CD4-positive, alpha-beta T cell (primary cell): ENCODE measurements at places on chromosomes 7 and 10.

DNA sequence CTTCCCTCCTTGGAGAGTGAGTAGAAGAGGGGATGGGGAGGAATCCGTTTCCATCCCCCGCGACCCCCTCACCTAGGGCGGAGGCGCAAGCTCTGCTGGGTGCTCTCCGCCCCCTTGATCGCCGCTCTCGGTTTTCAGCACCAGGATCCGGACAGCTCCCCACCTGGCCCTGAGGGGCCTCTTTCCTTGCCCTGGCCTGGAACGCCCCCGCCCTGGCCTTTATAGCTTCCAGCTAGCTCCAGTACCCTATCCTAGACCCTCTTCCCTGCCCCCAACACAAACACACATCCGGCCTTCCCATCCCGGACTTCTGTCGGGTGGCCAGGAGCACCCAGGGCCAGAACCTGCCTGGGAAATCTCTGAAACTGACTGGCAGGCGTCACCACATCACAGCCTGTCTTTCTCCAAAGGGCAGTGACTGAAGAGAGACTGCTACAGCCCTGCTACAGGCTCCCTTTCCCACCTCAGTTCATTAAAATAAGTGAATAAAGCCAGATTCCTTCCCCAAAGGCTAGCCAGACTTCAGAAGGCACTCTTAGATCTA is 72.3 kb upstream of the LEP start:
- peaks cover 47% of the 10 kb centered on the region for H3K27me3 ChIP-seq
- no peak overlapping the region for H3K27ac ChIP-seq
- peaks cover 27% of the 10 kb centered on the region for H3K4me1 ChIP-seq
- no peak overlapping the region for H3K4me3 ChIP-seq
- H3K36me3 ChIP-seq: no peaks in the 10 kb centered on the region

- H3K27ac ChIP-seq: no peak overlapping the region
- H3K27me3 ChIP-seq: no peaks in the 10 kb centered on the region
- no peaks in the 10 kb centered on the region for H3K4me1 ChIP-seq
- no peaks in the 10 kb centered on the region for H3K36me3 ChIP-seq
- no peak for DNase-seq
Observed at GRCh38 chr7:117835016-117835664, 38.1 kb downstream of the CTTNBP2 start.

DNA sequence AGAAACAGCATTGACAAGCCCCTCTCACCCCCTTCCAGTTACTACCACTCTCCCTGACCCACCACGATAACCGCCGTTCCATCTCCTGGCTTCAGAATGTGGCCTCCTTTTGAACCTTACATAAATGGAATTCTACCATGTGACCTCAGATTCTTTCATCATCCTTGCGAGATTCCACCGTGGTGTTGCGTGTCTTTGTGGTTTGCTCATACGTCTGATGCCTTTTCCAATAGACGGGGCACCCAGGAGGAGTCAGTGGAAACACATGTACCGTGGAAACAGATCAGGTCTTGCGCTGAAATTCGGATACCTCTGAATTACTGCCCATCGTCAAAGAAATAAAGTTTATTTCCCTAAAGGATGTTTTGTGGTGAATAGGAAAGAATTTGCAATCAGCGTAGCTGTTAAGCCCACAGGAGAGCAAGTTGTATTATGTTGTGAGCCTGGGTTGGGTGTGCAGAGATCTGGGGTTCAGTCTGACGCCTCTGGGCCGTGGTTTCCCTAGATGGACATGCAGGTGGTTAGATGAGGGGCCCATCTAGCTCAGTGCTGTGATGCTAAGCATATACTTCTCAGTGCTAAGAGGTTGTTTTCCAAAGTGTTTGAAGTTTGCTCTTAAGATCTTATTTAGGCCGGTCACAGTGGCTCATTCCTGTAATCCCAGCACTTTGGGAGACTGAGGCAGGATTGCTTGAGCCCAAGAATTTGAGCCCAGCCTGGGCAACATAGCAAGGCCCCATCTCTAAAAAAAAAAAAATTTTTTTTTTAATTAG is 29.1 kb downstream of the GTF2IRD1 start:
- no peaks in the 10 kb centered on the region for H3K4me1 ChIP-seq
- no peak overlapping the region for H3K27ac ChIP-seq
- peak; percentile 23 for DNase-seq
- no peaks in the 10 kb centered on the region for H3K36me3 ChIP-seq

GRCh38 chr7:151735186-151735850 is 141.6 kb downstream of the PRKAG2 start:
- peaks cover 3% of the 10 kb centered on the region for H3K36me3 ChIP-seq
- no peaks in the 10 kb centered on the region for H3K27me3 ChIP-seq
- H3K27ac ChIP-seq: no peak overlapping the region

DNA sequence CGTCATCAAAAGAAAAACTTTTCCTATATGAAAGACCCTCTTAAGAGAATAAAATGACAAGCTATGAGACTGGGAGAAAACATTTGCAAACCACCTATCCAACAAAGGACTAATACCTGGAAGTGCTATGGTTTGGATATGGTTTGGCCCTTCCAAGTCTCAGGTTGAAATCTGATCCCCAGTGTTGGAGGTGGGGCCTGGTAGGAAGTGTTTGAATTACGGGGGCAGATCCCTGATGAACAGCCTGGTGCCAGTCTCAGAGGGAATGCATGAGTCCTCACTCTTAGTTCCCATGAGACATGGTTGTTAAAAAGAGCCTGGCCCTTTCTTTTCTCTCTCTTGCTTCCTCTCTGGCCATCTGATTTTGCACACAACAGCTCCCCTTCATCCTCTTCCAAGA is 6.3 kb downstream of the ALDH18A1 start:
- no peaks in the 10 kb centered on the region for H3K4me1 ChIP-seq
- no peak overlapping the region for H3K4me3 ChIP-seq
- no peak overlapping the region for H3K27ac ChIP-seq
- H3K36me3 ChIP-seq: peaks cover 47% of the 10 kb centered on the region

GRCh38 chr7:157043745-157044144 is 33.3 kb upstream of the MNX1 start:
- H3K36me3 ChIP-seq: no peaks in the 10 kb centered on the region
- DNase-seq: no peak
- H3K27me3 ChIP-seq: peaks cover 4% of the 10 kb centered on the region
- H3K4me3 ChIP-seq: no peak overlapping the region

DNA sequence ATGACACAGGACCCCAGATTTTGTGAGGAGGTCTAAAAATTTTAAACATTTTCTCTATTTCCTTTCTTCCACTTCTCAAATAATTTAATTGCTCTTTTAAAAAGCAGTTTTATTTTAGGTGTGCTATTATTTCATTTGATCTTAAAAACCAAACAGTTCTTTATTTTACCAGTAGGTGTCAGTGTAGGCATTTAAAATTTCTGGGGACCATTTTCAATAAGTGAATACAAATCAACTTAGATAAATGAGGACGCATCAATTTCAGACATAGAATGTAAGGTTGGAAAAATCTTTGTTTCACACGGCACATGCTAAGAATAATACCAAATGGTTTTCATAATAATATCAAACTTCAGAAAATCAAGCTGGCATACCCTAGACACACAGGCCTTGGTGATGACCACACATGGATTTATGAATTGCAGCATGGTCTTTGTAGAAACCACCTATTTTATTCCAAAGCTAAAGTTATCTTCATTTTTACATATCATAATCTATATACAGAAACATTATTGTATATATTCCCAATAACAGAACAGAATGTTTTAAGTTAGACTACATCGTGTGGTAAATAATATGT is 127.6 kb upstream of the SLC26A5 start:
- H3K4me3 ChIP-seq: no peak overlapping the region
- no peaks in the 10 kb centered on the region for H3K4me1 ChIP-seq
- no peak overlapping the region for H3K27ac ChIP-seq
- H3K36me3 ChIP-seq: no peaks in the 10 kb centered on the region
- H3K27me3 ChIP-seq: peaks cover 4% of the 10 kb centered on the region

DNA sequence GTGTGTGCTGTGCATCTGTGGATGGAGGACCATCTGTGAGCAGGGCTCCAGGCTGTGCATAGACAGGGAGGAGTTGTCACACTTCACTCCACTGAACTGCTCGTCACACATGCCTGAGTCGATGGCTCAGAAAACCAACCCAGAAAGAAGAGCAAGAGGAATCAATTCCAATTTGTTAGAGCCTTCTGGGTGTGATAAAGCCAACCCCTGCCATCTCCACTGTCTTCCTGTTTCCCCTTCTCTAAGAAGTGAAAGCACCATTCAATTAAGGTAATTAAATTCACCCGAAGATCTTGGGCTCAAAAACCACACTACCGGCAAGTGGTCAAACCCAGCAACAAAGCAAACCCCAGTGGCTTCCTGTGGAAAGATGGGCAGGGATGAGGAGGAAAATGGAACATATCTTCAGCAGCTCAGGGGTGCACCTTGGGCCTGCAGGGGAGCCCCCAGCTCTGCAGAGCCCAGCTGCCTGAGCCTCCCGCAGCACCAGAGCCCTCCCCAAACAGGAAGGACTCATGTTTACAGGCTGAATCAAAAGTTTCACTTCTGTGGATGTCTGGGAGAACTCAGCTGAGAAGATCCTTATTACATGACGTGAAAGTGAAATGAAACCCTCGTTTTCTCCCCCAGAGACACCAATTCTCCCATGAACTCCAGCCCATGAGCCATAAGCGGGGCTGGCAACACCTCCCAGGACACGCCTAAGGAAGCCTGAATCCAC is 10.9 kb downstream of the C10orf71 start:
- no peaks in the 10 kb centered on the region for H3K36me3 ChIP-seq
- no peak for DNase-seq
- peaks cover 13% of the 10 kb centered on the region for H3K4me1 ChIP-seq
- H3K27me3 ChIP-seq: no peaks in the 10 kb centered on the region
- peak overlapping the region; percentile 46 for H3K27ac ChIP-seq

DNA sequence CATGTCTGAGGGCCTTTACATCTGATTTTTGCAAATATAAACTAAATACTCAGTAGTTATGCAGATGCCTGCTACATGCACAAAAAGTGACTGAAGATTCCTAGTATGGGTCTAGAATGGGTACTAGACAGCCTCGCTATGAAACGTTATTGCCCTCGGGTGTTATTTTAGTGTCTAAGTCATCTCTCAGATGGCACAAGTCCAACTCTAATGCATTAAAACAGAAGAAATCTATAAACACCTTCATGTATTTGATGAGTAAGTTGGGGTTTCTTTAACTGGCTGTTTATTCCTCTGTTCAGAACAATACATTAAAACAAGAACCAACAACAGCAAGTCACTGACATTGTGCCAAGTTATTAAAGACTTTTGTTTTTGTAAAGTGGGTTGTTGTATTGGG is 41.6 kb downstream of the TEX36 start:
- H3K4me1 ChIP-seq: no peaks in the 10 kb centered on the region

GRCh38 chr10:36507715-36508114 is 617.7 kb upstream of the ANKRD30A start:
- H3K4me3 ChIP-seq: no peak overlapping the region
- H3K27me3 ChIP-seq: no peaks in the 10 kb centered on the region
- H3K36me3 ChIP-seq: no peaks in the 10 kb centered on the region
- no peak overlapping the region for H3K27ac ChIP-seq

GRCh38 chr7:117119192-117119924 is 166.1 kb downstream of the ST7 start:
- no peak overlapping the region for H3K4me3 ChIP-seq
- peak; percentile 67 for DNase-seq
- H3K4me1 ChIP-seq: no peaks in the 10 kb centered on the region
- no peak overlapping the region for H3K27ac ChIP-seq

DNA sequence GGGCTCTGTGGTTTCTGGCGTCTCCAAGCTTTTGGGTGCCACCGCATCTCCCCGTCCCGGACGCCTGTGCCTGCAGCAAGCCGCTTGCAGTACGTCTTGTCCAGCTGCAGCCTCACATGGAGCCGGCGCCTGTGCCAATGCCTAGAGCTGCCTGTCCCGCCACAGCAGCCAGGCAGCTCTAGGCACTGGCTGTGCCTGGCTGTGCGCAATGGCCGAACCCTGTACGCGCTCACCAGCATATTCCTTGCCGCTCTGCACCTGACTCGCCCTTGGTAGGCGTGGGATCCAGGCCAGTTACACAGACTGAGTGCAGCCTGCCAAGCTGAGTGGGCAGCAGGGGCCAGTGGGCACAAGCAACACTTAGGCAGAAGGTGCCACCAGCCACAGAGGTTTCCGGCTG is 381.2 kb upstream of the SORCS1 start:
- no peaks in the 10 kb centered on the region for H3K4me1 ChIP-seq
- no peaks in the 10 kb centered on the region for H3K27me3 ChIP-seq
- H3K27ac ChIP-seq: no peak overlapping the region
- H3K4me3 ChIP-seq: no peak overlapping the region
